ENCODE measurements at places on chromosomes 1 and 21. TPM values are rescaled to one million over a fixed set of nuclear protein-coding genes. Genes with fewer than 3 reads are reported as not detected.

The HCRTR1 gene
- not detected for total RNA-seq

The PPIAL4G gene
- total RNA-seq: 0.14 TPM

The CFAP74 gene
- 0.93 TPM for total RNA-seq

The NMNAT2 gene
- 3.3 TPM for total RNA-seq

The SV2A gene
- total RNA-seq: 21.8 TPM

- H3K4me3 ChIP-seq: no peak overlapping the region
- H3K36me3 ChIP-seq: no peaks in the 10 kb centered on the region
- H3K4me1 ChIP-seq: peaks cover 17% of the 10 kb centered on the region
- H3K27me3 ChIP-seq: peaks cover 2% of the 10 kb centered on the region
Observed at GRCh38 chr21:35291034-35291433, 241.9 kb upstream of the RUNX1 start.

GRCh38 chr1:84957966-84958365 lies 38.9 kb downstream of the MCOLN2 start:
- no peak for DNase-seq
- no peaks in the 10 kb centered on the region for H3K36me3 ChIP-seq
- H3K4me1 ChIP-seq: no peaks in the 10 kb centered on the region
- H3K27me3 ChIP-seq: peaks cover 4% of the 10 kb centered on the region
